Hematopoietic multipotent progenitor cell treated with erythropoietin and hydrocortisone succinate and interleukin-3 and kit ligand, for 4 days (in vitro differentiated cells): ENCODE measurements at places on chromosomes 5 and 9.

DNA sequence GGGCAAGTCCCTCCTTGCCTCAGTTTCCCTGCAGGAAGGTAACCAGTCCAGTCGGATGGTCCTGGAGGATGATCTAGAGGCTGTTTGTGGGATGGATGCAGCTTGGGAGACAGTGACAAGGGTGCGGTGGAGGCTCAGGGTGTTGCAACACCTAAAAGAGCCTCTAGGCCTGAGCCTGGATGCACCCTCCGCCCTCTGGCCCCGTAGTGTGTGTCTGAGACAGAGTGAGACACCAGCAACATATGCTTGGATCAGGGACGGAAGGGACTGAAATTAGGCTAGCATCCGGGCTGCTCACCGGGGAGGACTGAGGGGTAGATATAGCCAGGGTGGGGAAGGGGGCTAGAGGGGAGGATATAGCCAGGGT, 1.1 kb downstream of the CRAT start:
- DNase-seq = peak; percentile 71

DNA sequence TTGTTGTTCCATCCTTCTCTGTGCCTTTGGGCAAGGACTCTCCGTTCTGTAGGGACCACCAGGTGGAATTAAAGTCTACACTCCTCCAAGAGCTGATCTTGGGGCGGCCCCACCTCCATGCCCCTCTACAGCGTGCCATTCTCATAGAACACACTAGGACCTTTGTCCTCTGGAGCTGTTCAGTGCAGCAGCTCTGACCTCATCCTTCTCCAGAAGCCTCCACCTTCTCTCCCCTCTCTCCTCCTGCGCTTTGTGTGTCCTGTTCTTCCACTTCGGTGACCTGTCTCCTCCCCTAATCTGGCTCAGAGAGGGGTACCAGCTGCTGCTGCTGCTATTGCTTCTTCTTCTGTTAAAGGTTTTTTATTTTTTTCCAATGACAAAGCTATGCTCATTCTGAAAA, 1.8 kb upstream of the MACROH2A1 start:
- no peak for DNase-seq

DNA sequence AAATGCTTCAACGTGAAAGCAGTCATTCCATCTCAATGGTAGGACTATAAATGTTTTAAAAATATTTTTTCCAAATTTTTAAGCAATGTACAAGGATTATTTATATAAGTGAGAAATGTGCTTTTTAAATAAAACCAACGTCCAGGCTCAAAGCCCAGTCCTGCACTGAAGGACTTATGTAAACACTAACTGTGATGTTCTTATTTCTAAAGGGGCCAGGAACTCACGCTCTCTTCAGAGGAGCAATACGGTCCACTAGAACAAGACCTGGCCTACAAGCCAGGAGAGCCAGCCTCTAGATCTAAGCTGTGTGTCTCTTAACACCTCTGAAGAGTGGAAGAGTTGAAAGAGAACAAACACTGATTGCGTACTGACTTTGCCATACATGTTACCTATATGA, 12.1 kb downstream of the TTLL11 start:
- no peak for DNase-seq

- DNase-seq = peak; percentile 59
Measured at GRCh38 chr9:95753762-95754465, 121.6 kb upstream of the ERCC6L2 start.

- peak; percentile 70 for DNase-seq
Measured at GRCh38 chr9:107465467-107466451, 23.8 kb downstream of the KLF4 start.
